ENCODE measurements at places on chromosomes 12 and 14. TPM values are rescaled to one million over a fixed set of nuclear protein-coding genes. Genes with fewer than 3 reads are reported as not detected.

KCNH3 gene
- total RNA-seq, result 0.52 TPM

CCDC198 gene
- total RNA-seq, result not detected

IAPP gene
- total RNA-seq, result not detected

VWF gene
- total RNA-seq, result 0.69 TPM

CHGA gene
- total RNA-seq, result not detected

PLA2G1B gene
- 0.17 TPM for total RNA-seq

TMTC1 gene
- total RNA-seq, result 28.7 TPM

FITM1 gene
- 0.16 TPM for total RNA-seq

OR6C6 gene
- not detected for total RNA-seq

NRIP2 gene
- total RNA-seq, result not detected

ADAM20 gene
- 0.94 TPM for total RNA-seq

OAS2 gene
- 0.69 TPM for total RNA-seq

CYP27B1 gene
- total RNA-seq, result 0.26 TPM

PPP1R36 gene
- 0.79 TPM for total RNA-seq

CISTR gene
- total RNA-seq, result not detected

C14orf132 gene
- 35.3 TPM for total RNA-seq

TCL1A gene
- not detected for total RNA-seq

ETFBKMT gene
- 3.9 TPM for total RNA-seq

FZD10 gene
- total RNA-seq, result not detected

SLCO1A2 gene
- not detected for total RNA-seq

ARHGAP9 gene
- total RNA-seq, result 0.32 TPM

TRHDE gene
- total RNA-seq, result 16.2 TPM

MANSC4 gene
- not detected for total RNA-seq

RNU6-8 gene
- total RNA-seq, result not detected

SERPINA5 gene
- 0.09 TPM for total RNA-seq

LTBP2 gene
- 74.4 TPM for total RNA-seq

MAGOHB gene
- 22.9 TPM for total RNA-seq

HSPA2 gene
- total RNA-seq, result 2.5 TPM

PMCH gene
- 0.16 TPM for total RNA-seq

TCL1B gene
- total RNA-seq, result not detected

KCNK10 gene
- not detected for total RNA-seq

RASSF3 gene
- 11.0 TPM for total RNA-seq

STAB2 gene
- total RNA-seq, result not detected

BEST3 gene
- total RNA-seq, result not detected

OTX2 gene
- total RNA-seq, result not detected
